Suprapubic skin (tissue), 4 donors: ENCODE measurements at places on chromosomes 16 and 17.

DNA sequence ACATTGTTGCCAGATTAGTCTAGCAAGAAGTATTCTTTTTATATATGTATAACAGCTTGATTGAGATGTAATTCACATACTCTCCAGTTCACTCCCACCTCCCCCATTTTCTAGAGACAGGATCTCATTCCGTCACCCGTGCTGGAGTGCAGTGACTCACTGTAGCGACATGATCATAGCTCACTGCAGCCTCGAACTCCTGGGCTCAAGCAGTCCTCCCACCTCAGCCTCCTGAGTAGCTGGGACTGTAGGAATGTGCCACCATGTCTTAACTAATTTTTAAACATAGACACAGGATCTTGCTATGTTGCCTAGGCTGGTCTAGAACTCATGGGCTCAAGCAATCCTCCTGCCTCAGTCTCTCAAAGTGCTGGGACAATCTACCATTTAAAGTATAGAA lies 3.3 kb upstream of the RSAD1 start:
- H3K4me1 ChIP-seq = peaks cover 20% of the 10 kb centered on the region
- H3K36me3 ChIP-seq = peaks cover 39% of the 10 kb centered on the region
- no peak for DNase-seq
- no peak overlapping the region for H3K27ac ChIP-seq
- H3K4me3 ChIP-seq = no peak overlapping the region

DNA sequence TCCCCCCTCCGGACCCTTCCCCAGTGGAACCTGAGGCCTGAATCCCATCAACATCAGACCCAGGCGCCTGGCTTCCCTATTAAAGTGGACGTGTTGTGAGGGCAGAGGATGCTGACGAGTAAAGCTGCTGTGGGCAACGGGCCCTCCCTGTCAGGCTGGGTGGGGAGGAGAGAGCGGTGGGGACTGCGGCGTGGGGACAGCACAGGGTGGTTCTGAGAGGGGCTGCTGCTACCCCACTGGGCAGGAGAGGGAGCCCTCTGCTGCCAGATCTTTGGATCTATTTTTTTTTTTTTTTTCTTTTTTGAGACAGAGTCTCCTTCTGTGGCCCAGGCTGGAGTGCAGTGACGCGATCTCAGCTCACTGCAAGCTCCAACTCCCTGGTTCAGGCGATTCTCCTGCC lies 5.9 kb downstream of the CA5A start:
- H3K27ac ChIP-seq = no peak overlapping the region
- H3K36me3 ChIP-seq = no peaks in the 10 kb centered on the region
- no peak overlapping the region for H3K4me3 ChIP-seq
- peaks cover 2% of the 10 kb centered on the region for H3K4me1 ChIP-seq
- H3K27me3 ChIP-seq = peaks cover 12% of the 10 kb centered on the region

DNA sequence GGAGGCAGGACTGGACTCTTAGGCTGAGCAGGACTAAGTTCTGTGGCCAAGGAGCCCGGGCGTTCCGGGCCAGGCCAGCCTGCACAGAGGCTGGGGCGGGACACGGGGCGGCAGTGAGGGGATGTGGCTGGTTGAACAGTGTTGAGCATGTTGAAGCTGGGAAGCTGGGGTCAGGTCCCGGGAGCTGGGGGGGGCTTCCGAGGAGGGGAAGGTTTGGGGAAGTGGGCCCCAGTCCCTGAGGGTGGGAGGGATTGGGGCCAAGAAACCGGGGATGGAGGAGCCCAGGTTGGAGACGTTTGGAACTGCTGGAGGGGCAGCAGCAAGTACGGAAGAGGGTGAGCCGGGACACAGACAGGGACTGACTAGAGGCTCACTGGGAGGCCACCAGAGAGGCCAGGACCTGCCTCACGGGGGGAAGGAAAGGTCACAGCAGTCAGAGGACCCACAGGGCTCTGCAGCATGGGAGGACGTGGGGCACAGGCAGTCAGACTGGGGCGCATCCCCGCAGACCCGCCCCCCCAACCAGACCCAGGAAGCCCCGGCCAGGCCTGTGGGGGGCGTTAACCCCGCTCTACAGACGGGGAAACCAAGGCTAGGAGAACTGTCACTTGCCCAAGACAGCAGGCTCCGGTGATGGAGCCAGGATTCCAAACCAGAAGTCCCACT lies 9.5 kb downstream of the TAX1BP3 start:
- no peak overlapping the region for H3K4me3 ChIP-seq
- H3K4me1 ChIP-seq = peaks cover 33% of the 10 kb centered on the region
- DNase-seq = no peak
- peaks cover 44% of the 10 kb centered on the region for H3K36me3 ChIP-seq
- peak overlapping the region; percentile 85 for H3K27ac ChIP-seq
- no peaks in the 10 kb centered on the region for H3K27me3 ChIP-seq

GRCh38 chr17:76405967-76406647 lies 21.7 kb downstream of the SPHK1 start:
- H3K27me3 ChIP-seq = no peaks in the 10 kb centered on the region
- no peak overlapping the region for H3K27ac ChIP-seq
- peaks cover 38% of the 10 kb centered on the region for H3K36me3 ChIP-seq
- H3K4me1 ChIP-seq = no peaks in the 10 kb centered on the region
- DNase-seq = no peak

DNA sequence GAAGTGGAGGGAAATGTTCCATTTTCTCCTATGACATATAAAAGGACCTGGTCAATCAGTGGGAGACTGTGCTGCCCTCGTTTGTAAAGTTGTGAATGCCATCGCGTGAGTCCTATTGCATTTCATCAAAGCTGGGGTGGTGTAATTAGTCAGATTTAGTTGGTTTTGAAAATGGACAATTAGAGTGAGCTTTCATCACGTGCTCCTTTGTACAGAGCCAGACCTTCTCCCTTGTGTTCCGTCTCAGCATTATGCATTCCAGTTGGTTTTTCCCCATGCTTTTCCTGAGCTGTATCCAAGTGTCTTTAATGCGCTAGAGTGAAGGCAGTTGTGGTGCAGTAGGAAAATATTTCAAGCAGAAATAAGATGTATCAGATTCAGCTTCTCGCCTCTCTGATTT lies 10.4 kb downstream of the SEC14L1 start:
- H3K4me1 ChIP-seq = peaks cover 63% of the 10 kb centered on the region
- DNase-seq = no peak
- peaks cover 20% of the 10 kb centered on the region for H3K36me3 ChIP-seq
- peak overlapping the region; percentile 50 for H3K27ac ChIP-seq

DNA sequence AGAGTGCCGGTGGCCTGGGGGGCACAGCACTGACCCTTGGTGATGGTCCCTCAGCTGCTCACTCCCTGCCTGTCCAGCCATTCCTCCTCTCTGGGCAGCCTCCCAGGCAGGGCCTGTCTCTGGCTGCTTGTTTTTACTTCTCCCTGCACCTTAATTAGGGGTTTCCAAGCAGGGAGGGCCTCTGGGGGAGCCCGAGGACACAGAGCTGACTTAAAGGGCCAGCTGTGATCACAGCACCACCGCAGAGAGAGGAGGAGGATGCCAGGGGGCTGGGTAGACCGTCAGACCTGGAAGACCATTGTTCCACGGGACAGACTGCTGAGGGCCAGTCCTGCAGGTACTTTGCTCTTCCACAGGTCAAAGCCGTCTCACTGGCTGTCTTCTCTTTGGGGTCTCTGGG lies 1.2 kb upstream of the DPH1 start:
- no peaks in the 10 kb centered on the region for H3K27me3 ChIP-seq
- H3K36me3 ChIP-seq = peaks cover 2% of the 10 kb centered on the region

DNA sequence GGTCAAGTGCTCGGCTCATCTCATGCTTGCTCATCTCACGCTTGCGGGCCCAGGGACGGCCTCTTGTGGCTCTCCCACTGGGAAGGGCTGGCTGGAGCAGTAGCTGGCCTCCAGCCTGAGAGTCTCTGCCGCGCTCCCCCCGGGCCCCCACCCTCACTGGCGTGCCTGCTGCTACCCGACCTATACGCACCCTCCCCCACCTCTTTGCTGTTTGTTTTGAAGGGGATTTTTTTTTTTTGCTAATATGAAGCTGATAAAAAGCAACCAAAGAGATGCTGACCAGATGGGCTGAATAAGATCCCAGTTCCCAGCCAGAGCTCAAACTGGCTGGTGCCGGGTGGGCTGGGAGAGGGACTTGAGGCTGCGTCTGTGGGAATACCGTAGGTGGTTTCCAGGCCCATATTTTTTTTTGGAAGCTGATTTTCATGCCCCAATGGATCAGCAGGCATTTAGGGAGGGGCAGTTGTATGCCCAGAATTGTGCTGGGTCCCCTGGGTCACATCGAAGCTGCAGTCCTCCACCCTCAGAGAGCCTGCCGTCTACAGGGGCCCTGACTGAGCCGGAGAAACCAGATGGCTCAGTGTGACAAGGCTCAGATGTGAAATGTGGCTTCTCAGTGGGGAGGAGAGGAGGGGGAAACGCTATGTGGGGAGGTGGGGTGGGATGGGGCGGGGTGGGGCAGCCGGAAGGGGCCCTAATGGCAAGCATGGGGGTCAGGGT lies 115.0 kb downstream of the RAP1GAP2 start:
- no peaks in the 10 kb centered on the region for H3K27me3 ChIP-seq
- no peak overlapping the region for H3K27ac ChIP-seq
- H3K4me1 ChIP-seq = peaks cover 2% of the 10 kb centered on the region
- no peak overlapping the region for H3K4me3 ChIP-seq

- H3K27ac ChIP-seq = no peak overlapping the region
- H3K36me3 ChIP-seq = no peaks in the 10 kb centered on the region
- H3K27me3 ChIP-seq = no peaks in the 10 kb centered on the region
- H3K4me1 ChIP-seq = peaks cover 93% of the 10 kb centered on the region
- H3K4me3 ChIP-seq = no peak overlapping the region
- no peak for DNase-seq
Measured at GRCh38 chr16:3873482-3874173, 6.9 kb downstream of the CREBBP start.

DNA sequence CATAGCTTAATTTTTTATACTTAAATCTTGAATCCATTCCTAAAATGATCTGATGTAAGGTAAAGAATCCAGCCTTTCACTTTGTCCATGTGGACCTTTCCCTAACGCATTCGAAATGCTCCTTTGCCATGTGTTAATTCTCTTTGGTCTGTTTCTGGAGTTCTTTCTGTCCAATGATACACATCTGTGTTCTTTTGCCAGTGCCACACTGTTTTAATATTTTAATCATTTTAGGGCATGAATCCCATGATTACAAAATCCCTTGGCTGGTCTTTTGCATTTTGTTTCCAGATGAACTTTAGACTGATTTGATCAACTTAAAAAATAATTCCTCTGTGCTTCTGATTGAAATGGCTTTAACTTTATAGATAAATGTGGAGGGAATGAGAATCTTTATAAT lies 74.1 kb downstream of the NTN1 start:
- no peaks in the 10 kb centered on the region for H3K36me3 ChIP-seq
- H3K27ac ChIP-seq = no peak overlapping the region
- H3K4me3 ChIP-seq = no peak overlapping the region
- peaks cover 17% of the 10 kb centered on the region for H3K4me1 ChIP-seq
- DNase-seq = no peak
- no peaks in the 10 kb centered on the region for H3K27me3 ChIP-seq

DNA sequence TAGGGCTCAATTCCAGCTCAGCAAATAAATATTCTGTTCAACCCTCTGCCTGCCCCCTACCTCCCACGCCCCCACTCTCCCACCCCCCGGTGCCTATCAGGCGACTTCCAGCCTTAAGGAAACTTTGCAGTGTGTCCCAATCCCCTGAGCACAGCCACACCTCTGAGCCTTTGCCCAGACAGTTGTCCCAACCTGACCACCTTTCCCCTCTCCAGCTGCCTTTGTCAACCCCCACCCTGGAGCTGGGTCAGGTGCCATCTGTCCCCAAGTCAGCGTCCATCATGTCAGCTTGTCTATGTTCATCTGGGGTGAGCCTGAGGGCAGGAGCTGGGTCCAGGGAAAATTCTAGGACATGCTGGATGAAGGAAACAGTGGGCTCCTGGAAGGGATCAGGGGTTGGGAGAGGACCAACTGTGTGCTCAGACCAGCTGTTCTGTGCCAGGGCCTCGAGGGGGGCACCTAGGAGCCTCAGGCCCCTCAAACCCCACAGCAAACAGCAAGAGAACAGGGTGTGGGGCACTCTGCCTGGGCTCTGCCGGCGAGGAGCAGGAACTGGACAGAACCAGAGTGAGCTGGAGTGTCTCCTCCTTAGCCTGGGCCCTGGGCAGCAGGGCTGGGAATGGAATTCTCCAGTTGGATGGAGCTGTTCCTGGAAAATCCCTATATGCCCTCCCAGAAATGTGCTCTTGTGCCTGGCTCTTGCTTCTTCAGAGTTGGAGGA lies 17.8 kb downstream of the CDH16 start:
- H3K27ac ChIP-seq = peak overlapping the region; percentile 1
- no peak overlapping the region for H3K4me3 ChIP-seq
- DNase-seq = no peak
- no peaks in the 10 kb centered on the region for H3K27me3 ChIP-seq
- peaks cover 25% of the 10 kb centered on the region for H3K4me1 ChIP-seq
- no peaks in the 10 kb centered on the region for H3K36me3 ChIP-seq

- no peak overlapping the region for H3K27ac ChIP-seq
- no peaks in the 10 kb centered on the region for H3K36me3 ChIP-seq
- no peak overlapping the region for H3K4me3 ChIP-seq
- H3K27me3 ChIP-seq = no peaks in the 10 kb centered on the region
Measured at GRCh38 chr17:57486882-57487301, 230.6 kb downstream of the MSI2 start.

GRCh38 chr17:77280304-77281121 lies 139.7 kb downstream of the SEC14L1 start:
- no peak for DNase-seq
- H3K36me3 ChIP-seq = no peaks in the 10 kb centered on the region
- peak overlapping the region; percentile 58 for H3K4me3 ChIP-seq
- peak overlapping the region; percentile 64 for H3K27ac ChIP-seq
- peaks cover 43% of the 10 kb centered on the region for H3K4me1 ChIP-seq
